ENCODE measurements at places on chromosomes 5 and 9. TPM values are rescaled to one million over a fixed set of nuclear protein-coding genes. Genes with fewer than 3 reads are reported as not detected.

GRCh38 chr5:117333011-117333410 lies 758.4 kb upstream of the SEMA6A start:
- no peak for DNase-seq

DNA sequence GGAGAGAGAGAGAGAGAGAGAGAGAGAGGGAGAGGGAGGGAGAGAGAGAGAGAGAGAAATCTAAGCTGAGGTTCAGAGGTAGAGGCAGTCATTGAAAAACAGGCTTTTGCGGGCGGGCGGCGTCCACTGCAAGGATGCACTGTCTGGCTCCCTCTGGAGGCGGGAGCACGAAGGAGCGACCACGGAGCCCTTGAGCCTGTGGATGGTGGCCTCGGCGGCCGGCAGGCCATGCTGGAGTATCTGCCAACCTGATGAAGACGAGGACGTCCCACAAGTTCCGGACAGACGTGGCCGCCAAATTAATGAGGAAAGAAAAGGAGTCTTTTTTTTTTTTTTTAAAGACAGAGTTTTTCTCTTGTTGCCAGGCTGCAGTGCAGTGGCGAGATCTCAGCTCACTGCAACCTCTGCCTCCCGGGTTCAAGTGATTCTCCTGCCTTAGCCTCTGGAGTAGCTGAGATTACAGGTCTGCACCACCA lies 2.2 kb upstream of the CCDC125 start:
- peak; percentile 79 for DNase-seq

Gene ENHO
- 0.92 TPM for total RNA-seq

DNA sequence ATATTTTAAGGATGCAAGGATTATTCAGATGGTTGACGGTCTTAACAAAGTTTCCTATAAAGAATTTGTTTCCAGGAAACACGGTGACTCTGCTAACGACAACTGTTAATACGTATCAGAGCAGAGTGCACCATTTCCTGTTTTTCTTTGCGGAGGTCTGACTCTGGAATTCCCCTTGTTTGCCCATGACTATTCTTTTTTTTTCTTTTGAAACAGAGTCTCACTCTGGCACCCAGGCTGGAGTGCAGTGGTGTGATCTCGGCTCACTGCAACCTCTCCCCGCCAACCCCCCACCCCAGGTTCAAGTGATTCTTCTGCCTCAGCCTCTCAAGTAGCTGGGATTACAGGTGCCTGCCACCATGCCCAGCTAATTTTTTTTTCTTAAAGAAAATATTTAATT lies 115.9 kb downstream of the CDC42SE2 start:
- no peak for DNase-seq

- DNase-seq = no peak
These were observed 4.3 kb upstream of the SPATA6L start for GRCh38 chr9:4670591-4670990.

Gene SLC25A46
- 85.8 TPM for total RNA-seq

- no peak for DNase-seq
These were observed 1082.9 kb upstream of the SEMA6A start for GRCh38 chr5:117657541-117657940.

GRCh38 chr5:5751987-5752386 lies 329.5 kb downstream of the ICE1 start:
- no peak for DNase-seq

Gene SLCO6A1
- total RNA-seq = not detected

DNA sequence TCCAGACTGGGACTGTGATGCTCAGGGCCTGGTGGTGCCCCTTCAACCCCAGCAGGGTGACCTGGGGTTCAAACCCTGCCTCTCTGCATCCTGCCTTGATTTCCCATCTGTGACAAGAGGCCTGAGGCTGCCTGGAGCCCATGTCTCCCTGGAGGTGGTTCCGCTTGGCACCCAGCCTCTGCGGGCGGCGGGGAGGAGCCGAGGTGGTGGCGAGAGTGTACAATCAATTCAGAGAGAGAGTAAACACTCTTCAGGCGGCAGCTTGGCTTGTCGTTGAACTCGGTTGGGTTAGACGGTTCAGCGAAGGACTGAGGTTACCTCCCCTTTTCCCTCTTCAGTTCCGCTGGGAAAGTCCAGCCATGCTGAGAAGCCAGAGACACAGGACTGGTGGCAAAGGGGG lies 39.3 kb downstream of the NTNG2 start:
- DNase-seq = no peak

- no peak for DNase-seq
These were observed 237.0 kb upstream of the GRAMD2B start for GRCh38 chr5:126186210-126186609.

GRCh38 chr5:148805326-148806290 lies 20.8 kb upstream of the ADRB2 start:
- DNase-seq = no peak
